Dermis microvascular lymphatic vessel endothelial cell (primary cell): ENCODE measurements at places on chromosomes 13 and 19.

GRCh38 chr13:49308097-49308875, 60.6 kb downstream of the CDADC1 start:
- DNase-seq = no peak

DNA sequence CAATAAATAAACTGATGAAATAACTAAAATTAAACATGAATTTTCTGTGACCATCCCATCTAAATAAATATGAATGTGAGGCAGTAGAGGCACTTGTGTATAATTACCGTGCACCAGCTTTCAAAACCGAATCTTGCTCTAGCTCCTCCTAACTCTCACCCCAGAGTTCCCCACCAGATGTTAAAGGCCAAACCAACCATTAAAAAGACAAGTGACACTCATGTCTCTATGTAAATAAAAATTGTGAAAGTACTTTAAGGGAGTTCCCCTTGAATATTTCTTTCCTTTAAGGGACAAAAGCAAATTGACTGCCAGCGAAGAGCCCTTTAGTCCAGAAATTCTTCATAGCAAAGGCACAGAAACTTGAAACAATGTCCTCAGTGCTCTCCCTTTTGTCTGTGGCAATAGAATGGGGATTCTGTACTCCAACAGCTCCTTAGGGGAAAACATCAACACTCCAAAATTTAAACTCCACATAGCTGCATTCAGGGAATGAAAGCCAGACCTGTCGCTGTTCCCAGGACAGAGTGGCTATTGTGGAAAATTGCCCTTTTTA, 101.7 kb upstream of the SOX21 start:
- DNase-seq = no peak

- no peak for DNase-seq
These were observed 10.9 kb downstream of the FREM2 start for GRCh38 chr13:38697628-38698333.

- no peak for DNase-seq
These were observed 4.2 kb downstream of the SLC7A1 start for GRCh38 chr13:29591310-29591709.

GRCh38 chr13:98853771-98854221, 101.3 kb upstream of the SLC15A1 start:
- no peak for DNase-seq

DNA sequence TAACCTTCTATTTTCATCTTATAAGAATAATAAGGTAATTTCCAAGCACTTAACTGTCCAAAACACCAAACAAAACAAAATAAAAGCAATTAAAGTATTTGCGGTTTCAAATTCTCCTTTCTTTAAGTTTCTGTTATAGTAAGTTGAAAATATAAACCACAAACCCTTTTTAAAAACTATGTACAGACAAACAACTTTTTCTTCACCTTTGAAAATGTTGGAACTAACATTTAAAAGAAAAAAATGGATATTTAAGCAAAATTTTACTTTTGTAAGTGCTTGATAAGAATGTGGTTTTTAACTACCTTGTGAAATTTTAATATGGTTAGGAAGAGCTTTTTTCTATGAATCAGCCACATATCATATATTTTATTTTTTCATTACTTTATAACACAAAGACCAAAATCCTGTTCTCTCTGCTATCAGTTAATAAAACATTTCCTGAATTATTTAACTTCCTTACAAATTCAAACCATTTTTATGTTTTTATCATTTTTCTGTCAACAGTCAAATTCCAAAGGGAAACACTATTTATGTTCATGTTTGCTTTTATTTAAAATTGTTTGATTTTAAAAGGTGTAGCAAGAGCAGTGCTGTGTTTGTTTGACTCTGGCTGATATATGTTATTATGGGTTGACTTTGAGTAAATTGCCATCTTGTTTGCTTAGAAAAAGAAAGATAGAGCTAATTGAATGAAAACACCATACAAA, 554.1 kb upstream of the KLHL1 start:
- DNase-seq = no peak

DNA sequence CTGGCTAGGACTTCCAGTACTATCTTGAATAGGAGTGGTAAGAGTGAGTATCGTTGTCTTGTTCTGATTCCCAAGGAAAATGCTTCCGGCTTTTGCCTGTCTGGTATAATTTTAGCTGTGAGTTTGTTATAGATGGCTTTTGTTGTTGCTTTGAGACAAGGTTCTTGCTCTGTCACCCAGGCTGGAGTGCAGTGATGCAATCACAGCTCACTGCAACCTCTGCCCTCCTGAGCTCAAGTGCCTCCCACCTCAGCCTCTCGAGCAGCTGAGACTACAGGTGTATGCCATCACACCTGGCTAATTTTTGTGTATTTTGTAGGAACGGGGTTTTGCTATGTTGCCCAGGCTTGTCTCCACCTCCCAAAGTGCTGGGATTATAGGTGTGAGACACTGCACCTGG, 6.1 kb upstream of the ZNF543 start:
- no peak for DNase-seq

- no peak for DNase-seq
These were observed 379.2 kb upstream of the MIR17HG start for GRCh38 chr13:90968166-90968904.
